CD8-positive, alpha-beta memory T cell (primary cell): ENCODE measurements at places on chromosomes 5 and 9.

DNA sequence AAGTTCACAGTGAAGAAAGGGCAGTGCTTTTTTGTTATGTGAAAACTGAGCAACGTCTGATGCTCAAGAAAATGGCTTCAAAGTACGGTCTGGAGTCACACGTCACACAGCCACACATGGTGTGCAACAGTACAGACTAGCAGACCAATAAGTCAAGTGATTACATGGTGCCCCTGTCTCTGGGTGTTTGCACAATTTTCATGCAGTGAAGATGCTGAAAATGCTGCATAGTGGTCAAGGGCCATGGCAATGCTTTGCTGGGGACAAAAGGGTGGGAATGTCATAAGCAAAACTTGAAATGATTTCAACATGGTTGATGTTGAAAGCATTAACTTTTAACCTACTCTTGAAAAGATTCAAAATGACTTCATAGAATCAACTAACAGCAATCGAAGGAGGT is 231.2 kb downstream of the EBF1 start:
- no peak for DNase-seq

DNA sequence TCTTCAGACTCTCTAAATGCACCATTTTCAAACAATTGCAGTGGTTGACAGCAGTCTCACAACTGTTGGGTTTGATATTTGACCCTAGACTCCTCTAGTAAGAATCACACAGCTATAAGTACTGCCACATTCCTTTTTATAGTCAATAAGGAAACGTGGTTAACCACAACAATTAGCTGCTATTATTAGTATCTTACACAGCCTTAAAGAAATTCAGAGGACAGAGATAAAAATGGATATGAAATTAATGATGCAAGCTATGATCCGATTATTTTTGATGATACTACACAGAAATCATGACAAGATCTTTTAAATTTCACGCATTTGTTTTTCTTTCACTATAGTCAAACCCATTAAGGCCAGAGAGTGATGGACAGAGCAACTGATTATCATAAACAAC is 288.6 kb upstream of the C9orf72 start:
- DNase-seq, result no peak

GRCh38 chr9:89514337-89514736 is 16.4 kb upstream of the SEMA4D start:
- DNase-seq, result no peak

- DNase-seq, result no peak
Observed at GRCh38 chr9:105054491-105054890, 126.5 kb upstream of the ABCA1 start.

DNA sequence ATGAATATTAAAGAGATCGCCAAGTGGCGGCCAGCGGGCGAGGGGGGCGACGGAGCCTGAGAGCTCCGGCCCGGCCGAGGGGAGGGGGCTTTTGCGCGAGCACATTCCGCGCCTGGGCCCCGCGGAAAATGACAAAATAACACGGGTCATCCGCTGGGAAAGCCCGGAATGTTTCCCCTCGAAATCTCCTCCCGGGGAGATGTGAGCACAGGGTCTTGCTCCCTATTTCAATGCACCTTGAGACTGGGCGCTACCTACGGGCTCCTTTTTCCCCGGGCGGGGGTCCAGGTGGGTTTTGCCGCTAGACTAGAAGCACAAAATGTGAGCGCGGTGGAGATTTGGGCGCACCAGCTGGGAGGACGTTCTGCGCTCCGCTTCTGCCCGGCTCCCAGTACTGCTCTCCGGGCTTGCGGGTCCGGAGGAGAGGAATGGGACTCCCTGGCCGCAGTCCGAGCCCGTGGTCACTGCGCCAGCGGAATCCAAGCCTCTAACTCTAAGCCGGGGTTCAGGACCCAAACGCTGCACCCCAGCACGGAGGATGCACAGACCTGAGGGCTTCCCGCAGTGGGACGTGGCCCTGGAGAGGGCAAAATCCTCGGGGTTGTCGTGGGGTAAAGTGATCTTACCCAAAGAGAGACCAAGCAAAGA is 2.8 kb upstream of the PRDM12 start:
- no peak for DNase-seq

DNA sequence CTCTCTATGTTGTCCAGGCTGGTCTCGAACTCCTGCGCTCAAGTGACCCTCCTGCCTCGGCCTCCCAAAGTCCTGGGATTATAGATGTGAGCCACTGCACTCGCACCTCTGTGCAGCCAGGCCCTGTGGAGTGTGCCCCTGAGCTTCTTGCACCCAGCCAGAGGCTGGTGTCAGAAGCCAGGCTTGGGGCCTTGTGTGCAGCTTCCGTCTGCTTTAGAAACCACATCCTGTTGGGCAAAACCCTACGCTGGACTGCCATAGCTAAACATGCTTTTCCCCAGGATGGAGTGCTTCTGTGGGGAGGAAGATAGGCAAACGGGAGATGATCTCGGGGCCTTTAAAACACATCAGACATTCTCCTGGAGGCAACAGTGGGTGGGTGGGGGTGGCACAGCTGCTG is 40.1 kb downstream of the PRRT1B start:
- DNase-seq, result peak; percentile 78

DNA sequence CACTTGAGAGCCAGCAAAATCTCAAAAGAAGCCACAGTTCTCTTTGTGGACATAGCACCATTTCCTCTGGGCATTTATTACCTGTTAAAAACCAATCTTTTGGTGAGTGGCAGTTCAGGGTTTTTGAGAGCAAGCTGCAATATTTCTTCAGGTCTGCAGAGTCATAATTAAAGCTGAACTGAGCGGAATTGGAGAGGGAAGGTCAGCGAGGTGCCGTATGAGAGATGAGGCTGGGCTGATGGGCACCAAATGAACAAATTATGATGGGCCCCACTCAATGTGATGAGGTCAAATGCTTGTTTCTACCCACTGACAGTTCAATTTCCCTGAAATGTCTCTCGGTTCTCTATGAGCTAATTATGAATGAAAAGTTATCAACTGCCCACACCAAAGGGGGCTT is 231.9 kb downstream of the AP3B1 start:
- DNase-seq, result no peak

- DNase-seq, result no peak
Observed at GRCh38 chr9:7936163-7936562, 136.6 kb upstream of the DMAC1 start.

- DNase-seq, result no peak
Observed at GRCh38 chr9:4220346-4220745, 79.5 kb downstream of the GLIS3 start.

GRCh38 chr5:1292846-1293415 is 1.9 kb downstream of the TERT start:
- peak; percentile 30 for DNase-seq

- DNase-seq, result no peak
Observed at GRCh38 chr5:116248432-116248831, 163.6 kb downstream of the COMMD10 start.

DNA sequence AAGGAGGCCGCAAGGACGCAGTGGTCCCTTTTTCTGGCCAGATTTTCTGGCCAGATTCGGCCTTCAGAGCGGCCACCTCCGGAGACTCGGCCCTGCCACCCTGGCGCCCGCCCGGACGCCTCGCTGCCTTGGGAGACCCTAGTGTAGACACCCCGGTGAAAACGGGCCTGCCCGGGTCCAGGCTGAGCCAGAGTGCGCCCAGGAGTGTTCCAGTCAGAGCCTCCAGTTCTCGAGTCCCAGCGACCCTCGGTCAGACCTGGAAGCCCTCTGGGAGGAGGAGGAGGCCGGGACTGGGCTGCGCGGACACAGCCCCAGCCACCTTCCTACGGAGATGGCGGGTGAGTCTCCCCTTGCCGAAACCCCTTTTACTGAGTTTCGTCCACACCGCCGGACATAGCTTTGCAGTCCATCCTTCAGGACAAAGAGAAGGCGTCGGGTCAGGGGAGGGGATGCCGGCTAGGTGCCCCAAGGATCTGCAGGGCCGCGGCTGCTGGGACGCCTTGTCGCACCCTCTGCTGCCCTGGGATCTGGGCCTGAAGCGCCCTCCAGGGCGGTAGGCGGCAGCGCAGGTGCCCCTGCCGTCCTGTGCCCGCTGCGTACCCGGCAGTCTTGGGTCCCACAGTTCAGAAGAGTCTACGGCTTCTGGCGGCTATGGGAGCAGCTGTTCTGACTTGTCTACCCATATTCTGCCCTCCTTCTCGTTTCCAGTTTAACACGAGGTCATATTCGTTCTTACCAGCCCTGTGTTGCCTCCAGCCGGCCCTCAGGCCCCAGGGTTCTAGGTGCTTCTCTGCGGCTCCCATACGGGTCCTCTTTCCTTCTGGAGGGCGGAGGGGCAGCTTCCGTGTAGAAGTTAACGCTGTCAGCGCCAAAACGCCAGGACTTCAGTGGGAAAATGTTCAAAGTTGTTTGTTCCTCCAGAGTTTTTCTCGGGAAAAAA is 1771.7 kb upstream of the CDH9 start:
- DNase-seq, result no peak

DNA sequence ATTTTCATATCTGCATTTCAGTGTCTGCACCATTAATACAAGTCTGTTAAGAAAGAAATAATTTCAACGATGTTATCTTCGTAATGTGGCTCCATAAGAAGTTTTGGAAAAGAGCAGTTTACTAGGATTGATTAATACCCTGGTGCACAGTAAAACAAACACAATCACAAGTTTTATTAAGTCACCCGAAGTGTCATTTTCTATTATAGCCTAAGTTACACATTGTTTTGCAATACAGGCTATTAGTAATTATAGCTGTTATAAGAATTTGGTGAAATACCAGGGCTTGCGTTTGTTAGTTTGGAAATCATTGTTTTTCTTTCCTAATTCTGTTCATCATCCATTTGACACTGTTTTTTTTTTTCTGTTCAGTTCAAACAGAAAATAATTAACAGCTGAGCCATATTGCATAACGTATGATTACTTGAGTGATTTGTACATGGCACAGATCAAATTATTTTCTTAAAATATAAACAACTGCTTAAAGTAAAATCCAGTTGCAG is 30.6 kb downstream of the LVRN start:
- DNase-seq, result no peak

GRCh38 chr5:169716287-169716686 is 79.2 kb downstream of the DOCK2 start:
- no peak for DNase-seq

DNA sequence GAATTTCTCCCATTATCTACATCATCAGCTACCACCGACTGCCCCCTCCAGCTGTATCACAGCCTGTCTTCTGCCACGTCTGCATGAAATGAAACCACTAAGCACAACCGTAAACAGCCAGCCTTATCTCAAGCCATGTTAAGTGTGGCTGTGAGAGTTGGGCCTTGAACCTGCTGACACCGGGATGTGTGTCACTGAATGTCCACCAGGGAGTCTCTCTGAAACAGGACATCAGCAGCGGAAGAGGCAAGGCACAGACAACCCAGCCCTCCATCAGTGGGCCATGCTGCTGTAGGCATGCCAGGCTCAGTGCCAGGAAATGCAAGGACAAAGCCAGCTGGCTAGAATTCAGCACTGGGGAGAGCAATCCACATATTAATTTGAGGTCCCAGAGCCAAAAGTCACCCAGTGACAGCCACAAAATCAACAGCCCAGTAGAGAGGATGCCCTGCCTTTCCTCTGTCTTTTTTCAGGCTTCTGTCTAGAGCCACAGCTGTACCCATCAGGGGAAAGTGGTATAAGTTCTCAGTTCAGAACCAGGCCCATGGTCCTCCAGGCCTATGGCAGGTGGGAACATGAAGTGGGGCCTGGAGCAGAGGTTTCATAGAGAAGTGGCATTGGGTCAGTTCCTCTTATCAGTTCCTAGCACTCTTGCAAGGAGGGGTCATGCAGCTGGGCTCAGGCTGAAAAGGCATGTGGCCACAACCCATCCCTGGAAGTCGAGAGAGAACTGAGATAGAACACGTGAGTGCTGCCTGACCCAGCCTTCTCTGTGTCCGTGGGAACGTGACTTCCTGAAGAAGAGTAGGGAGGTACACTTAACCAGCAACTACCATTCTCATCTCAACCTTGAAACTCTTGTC is 199.4 kb downstream of the ESM1 start:
- DNase-seq, result no peak

GRCh38 chr5:169828385-169828784 is 151.9 kb downstream of the INSYN2B start:
- DNase-seq, result no peak

GRCh38 chr5:56112526-56113121 is 117.9 kb upstream of the IL6ST start:
- no peak for DNase-seq
